ENCODE measurements at places on chromosomes 5 and 9. TPM values are rescaled to one million over a fixed set of nuclear protein-coding genes. Genes with fewer than 3 reads are reported as not detected.

ELAVL2 gene
- 0.19 TPM for total RNA-seq

DNA sequence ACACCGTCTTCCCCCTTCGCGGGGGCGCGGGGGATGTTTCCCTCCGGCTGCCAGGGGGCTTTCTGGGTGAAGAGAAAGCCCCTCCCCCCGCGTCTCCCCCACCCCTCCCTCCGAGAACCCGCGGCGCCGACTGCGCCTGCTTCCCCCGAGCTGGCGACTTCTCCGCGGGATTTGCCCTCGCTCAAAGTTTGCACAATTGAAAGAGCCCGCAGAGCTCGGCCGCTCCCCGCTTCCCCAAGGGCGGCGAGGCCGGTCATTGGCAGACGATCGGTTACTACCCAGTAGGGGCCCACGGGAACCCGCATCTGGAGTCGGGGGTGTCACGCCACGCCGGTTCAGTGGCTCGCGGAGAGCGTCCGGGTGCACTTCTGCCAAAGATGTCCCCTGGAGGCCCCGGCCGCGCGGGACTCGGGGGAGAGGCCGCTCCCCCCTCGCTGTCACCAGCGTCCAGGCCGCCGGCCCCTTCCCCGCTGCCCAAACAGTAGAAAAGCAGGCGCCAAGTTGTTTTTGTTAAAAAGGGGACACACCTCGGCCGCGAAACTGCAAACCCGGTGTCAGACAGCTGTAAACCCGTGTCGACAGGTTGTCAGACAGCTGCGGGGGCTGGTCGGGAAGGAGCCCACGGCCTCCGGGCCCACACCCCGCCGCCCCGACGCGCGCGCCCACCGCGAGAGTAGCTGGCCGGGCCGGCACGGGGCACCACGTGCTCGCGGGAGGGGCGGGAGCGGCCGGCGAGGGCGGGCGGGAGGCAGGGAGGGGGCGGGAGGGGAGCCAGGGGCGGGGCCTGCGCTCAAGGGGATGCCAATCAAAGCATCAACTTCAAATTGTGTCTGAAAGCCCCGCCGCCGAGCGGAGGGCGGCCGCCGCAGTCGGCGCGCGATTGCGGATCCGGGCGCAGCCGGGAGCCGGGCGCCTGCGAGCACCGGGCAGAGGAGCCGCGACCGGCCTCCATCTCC is at the start of gene IRX1:
TSS of gene IRX1 (plus strand) at position 827 of the 956 bp plus-strand sequence. CDS start 274 bp downstream, outside the sequence.
- H3K36me3 ChIP-seq: no peaks in the 10 kb centered on the region
- H3K27ac ChIP-seq: no peak within 1 kb of the TSS
- no peaks in the 10 kb centered on the region for H3K4me1 ChIP-seq
- no peak within 1 kb of the TSS for H3K4me3 ChIP-seq
- DNase-seq: no peak

CEP78 gene
- 4.6 TPM for total RNA-seq

- H3K27me3 ChIP-seq: no peaks in the 10 kb centered on the region
- H3K4me3 ChIP-seq: no peak overlapping the region
- DNase-seq: no peak
- no peaks in the 10 kb centered on the region for H3K36me3 ChIP-seq
- H3K4me1 ChIP-seq: peaks cover 9% of the 10 kb centered on the region
Measured at GRCh38 chr9:3962971-3963642, 336.8 kb downstream of the GLIS3 start.

DNA sequence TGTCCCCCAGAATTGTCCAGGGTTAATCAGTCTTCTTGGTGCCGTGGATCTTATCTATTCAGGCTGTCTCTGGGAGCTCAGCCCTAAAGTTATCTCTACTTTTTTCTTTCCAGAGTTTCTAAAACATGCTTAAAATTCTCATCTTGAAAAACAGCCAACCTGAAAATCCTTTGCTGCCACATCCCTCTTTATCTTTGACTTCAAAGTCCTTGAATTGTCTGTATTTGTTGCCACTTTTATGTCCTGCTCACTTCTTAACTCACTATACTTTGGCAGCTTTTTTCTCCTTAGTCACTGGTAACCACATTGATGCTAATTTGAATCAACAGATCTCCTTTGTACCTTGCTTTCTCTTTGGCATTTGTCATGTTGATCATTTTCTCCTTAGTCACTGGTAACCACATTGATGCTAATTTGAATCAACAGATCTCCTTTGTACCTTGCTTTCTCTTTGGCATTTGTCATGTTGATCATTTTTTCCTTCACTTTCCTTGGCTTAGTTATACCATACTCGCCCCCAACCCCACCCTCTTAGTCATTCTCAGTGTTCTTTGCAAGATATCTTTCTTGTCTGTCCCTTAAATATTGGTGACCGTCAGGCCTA is 8.5 kb downstream of the DMXL1 start:
- no peaks in the 10 kb centered on the region for H3K27me3 ChIP-seq
- peaks cover 13% of the 10 kb centered on the region for H3K4me1 ChIP-seq
- H3K36me3 ChIP-seq: no peaks in the 10 kb centered on the region
- no peak for DNase-seq
- no peak overlapping the region for H3K4me3 ChIP-seq
- H3K27ac ChIP-seq: no peak overlapping the region

TMC1 gene
- not detected for total RNA-seq
